ENCODE measurements at places on chromosomes 3 and 15.

DNA sequence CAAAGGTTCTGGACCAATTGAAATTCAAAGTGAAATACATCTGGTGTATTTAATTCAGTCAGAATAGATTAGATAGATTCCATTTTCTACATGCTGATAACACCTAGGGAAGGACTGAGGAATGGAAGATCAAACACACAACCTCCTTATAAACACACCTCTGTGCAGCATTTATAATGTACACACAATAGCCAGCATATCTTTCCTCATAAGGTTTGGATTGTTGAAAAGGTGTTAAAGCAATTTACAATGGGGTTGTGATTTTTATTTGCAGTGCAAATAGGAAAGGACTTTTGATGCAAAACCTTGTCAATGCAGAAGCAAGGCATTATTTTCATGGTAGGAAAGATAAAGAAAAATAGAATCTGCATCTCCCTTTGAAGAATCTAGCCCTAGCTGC is 448.9 kb upstream of the KCNMB2 start:
- no peak for DNase-seq

DNA sequence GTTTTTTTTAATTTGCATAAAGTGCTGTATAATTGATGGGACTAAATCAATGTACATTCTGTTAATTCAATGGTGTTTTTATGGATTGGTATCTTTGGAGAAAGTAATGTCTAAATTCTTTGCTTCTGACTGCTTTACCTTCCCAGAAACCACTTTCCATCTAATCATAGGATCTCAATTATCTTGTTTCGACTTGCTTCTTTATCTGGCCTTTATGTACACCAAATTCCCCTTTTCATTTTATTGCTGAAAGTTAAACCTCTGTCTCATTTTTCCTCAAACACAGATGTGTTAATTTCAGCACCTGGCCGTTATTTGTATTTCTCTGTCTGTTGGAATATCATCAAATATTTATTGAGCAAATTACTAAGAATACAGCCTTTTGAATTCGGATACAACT is 287.3 kb upstream of the GBE1 start:
- no peak for DNase-seq

DNA sequence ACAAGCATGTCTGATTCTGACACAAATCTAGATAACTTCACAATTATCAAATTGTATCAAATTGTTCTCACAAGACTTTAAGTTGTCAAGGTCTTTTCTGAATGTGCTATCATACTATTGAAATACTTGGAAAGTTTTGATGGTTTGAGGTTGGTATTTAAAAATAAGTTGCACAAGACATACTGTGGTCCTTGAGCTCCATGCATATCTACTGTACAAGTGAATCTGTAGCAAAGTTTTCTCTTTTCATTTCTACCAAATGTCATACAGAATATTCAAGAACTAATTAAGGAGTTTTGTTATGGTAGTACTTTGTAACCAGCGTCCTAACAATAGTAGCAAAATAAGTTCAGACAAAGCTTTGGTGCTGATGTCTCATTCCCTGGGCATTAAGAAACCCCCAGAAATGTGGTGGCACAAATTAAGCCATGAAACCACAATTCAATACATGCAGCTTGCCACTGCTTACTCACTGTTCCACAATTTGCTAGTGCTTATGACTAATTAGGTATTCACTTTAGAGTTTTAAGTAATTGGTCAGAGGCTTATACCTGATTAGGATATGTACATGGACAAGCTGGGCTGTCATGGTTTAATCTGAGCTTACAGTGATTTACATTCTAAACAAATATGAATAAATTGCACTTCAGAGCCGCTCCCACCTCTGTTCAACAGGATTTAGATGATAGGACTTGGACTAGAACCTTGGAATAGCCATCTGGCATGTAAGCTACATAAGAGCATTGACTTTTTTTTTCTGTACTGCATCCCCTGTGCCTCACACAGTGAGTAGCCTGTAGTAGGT is 8.8 kb downstream of the TBC1D23 start:
- DNase-seq: no peak

DNA sequence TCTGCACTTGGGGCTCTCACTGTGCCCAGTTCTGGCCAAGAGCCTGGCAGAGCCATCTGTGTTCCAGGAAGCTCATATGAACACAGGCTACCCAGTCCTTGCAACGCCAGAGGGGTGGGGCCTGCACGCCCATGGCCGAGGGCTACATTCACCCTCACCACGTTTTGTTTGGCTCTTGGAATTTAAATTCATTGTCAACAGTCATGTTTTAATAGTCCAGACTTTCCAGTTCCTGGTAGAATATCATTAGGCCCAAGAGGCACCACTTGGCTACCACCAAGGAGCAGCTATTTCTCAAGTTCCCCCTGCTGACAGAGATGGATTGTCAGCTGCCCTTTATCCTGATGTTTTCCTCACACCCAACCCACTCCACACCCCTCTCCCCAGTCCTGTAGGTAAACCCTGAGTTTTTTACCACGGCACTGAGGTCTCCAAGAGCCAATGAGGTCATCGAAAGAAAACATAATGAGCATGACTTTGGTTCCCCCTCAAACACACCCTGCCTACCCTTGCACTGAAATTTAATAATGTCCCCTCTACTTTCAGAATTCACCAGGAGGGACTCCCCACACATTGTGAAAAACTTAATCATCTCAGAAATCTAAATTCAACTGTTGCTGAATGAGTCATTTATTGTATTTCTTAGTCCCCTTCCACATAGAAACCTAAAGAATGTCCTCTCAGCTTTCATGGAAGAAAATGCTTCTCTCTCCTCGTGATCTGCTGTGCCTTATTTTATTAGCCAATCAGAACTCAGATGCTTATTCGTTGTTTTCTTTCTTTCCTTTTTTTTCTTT is 125.1 kb downstream of the SHQ1 start:
- no peak for DNase-seq

- DNase-seq: no peak
Observed at GRCh38 chr15:57376696-57377477, 582 bp downstream of the CGNL1 start.

DNA sequence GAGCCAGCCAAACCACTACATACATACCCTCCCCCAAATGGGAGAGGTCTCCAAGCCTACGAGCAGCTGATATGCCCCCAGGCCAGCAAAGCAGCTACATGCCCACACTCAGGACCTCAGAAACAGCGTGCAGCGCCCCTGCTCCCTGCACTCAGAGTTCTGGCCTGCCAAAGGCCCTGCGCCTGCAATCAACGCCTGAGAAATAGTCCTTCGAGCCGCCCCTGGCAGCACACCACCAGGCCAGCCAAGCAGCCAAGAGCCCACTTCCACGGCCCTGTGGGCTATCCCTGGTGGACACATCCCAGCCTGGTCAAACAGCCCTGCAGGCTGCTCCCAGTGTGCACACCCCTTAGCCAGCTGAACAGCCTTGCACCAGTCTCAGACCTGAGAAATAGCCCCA is 139.1 kb downstream of the DMXL2 start:
- no peak for DNase-seq

DNA sequence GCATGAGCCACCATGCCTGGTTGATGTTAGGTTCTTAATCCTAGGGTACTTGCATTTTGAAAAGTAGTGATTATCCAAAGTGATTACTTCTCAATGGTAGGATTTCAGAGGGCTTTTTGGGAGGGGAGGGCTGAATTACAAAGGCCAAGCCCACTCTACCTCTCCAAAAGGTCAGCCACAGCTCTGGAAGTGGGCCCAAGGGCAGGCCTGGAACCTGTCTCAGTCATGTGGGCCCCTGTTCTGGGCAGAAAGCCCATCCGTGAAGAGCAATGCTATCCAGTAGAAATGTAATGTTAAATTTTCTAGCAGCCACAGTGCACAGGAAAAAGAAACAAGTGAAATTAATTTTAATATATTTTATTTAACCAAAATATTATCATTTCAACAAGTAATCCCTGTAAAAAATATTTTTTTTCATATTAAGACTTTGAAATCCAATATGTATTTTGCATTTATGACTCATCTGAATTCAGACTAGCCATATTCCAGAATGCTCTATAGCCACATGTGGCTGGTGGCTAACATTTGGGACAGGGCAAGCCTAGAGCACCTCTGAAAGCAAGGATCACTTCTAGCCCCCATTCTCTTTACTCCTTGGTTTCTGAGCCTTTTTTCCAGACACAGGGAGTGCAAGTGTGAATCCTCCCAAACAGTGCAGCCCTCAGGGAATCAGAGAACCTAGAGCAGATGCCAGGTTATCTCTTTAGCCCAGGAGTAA is 16.8 kb downstream of the RFT1 start:
- no peak for DNase-seq

DNA sequence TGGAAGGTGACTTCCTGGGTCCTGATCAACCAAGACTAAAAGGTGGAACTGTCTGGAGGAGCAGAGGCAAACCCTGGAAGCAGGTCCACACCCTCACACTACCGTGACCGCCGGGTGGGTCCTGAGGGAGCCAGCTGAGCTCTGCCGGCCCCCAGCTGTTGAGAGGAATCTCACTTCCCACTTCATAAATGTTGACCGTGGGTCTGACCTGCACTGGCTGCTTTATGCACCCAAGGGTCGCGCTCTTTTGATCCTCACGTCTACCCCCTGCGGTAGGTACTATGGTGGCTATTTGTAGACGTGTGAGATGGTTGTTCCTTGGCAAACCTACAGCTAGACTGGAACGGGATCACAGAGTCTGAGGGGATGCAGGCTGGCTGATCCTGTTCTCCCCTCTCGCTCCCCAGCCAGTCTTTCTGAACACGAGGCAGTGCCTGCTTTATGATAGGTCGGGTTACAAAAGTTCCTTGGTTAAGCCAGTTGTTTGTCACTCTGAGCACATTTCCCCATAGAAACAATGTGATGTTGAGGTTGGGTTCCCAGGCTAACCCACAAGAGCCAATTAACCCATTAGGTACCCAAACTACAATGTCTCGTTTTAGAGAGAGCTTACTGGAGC is 113.0 kb upstream of the ETV5 start:
- no peak for DNase-seq

DNA sequence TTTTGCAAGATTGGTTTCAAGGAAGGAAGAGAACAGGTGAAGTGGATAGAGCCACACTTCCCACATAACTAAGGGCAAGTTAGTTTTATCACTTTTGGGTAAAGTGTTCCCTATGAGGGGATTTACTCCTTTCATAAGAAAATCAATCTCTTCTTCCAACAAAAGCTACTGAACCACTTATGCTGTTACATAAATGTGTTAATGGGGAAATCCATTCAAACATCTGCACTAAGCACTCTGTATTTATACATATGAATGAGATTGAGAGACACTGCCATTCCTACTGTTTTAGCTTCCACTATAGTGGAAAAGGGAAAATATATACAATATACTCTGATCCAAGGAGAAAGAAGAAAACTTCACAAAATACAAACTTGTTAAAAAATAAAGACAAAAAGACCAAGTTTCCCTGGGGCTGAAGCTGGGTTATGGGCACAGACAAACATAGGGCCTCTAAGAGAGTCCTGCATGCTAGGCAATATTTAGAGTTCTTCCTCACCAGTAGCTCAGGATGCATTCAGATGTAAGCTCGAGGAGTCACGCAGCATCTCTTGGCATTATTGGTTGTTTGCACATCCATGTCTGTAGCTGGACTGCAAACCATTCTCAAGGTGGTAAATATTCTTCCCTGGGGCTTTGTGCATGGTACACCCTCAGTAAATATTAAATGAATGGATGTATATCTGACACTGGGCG is 454.2 kb downstream of the FGF12 start:
- no peak for DNase-seq

DNA sequence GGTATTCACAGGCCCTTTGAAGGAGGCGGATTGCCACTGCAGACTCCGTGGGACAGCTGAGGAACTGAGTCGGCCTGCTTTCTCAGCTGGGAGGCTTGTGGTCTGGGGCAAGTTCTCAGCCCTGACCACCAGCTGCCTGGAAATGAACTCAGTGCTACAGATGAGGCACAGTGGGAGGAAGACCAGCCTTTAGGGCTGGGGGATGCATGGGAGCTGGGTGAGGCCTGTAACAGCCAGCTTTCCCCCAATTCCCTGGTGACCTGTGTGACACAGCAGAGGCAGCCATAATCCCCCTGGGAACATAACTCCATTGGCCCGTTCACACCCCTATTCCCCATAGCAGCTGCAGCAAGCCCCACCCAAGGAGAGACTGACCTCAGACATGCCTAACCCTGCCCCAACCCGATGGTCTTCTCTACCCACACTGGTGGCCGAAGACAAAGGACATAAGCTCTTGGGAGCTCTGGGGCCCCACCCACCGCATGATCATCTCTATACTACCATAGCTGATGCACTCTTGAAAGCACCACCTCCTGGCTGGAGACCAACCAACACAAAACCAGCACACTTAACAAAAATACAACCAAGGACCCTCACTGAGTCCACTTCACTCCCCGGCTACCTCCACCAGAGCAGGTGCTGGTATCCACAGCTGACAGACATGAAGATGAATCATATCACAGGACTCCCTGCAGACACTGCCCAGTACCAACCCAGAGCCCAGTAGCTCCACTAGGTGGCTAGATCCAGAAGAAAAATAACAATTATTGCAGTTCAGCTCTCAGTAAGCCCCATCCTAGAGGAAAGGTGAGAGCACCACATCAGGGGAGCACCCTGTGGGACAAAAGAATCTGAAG is 24.9 kb downstream of the ZMAT3 start:
- no peak for DNase-seq

DNA sequence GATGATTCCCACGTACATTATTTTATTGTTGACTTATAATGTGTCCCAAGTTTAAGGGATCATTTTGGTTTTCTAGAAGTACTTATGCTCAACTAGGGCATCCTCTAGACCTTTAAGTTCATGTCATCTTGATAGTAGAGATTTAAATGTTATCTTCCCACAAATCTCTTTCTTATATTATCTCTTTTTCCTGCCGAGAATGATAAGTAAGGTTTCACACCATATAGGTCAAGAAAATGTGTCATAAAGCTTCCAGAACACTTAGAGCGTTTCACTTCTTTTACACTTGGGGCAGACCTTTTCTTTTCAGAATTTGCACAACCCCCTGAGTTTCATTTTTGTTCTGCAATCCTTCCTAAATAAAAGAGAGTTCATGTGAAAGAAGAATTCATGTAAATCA is 142.0 kb upstream of the CBLB start:
- DNase-seq: no peak

- no peak for DNase-seq
Observed at GRCh38 chr3:142003291-142003690, 126.8 kb downstream of the ATP1B3 start.

GRCh38 chr3:170027233-170028102 is 10.3 kb upstream of the GPR160 start:
- DNase-seq: no peak

GRCh38 chr3:128983293-128984069 is 10.4 kb downstream of the CFAP92 start:
- no peak for DNase-seq

- DNase-seq: no peak
Observed at GRCh38 chr3:12886736-12887135, 45.4 kb upstream of the RPL32 start.

- no peak for DNase-seq
Observed at GRCh38 chr3:128498127-128498626, 5.2 kb upstream of the GATA2 start.

GRCh38 chr3:149215515-149215914 is 6.1 kb downstream of the CP start:
- DNase-seq: no peak

GRCh38 chr3:32510075-32510724 is 7.5 kb upstream of the CMTM6 start:
- no peak for DNase-seq

All from thoracic aorta (tissue), 2 donors.